Activated T-helper 2 cell treated with anti-CD3 and anti-CD28 coated beads, Interferon-gamma antibody, Interleukin-2, Interleukin-4, amounts not matched to agents 10 μg/mL and 5 μg/mL and 100 μg/mL, durations not matched to agents 14 hours and 24 hours and 36 hours (primary cell): ENCODE measurements at places on chromosomes 6 and 20. TPM values are rescaled to one million over a fixed set of nuclear protein-coding genes. Genes with fewer than 3 reads are reported as not detected.

Gene MRPL18
- 96.0 and 101 TPM in 2 replicates for total RNA-seq

Gene CAP2
- not detected in 2 replicates for total RNA-seq

Gene PCK1
- not detected in 2 replicates for total RNA-seq

Gene DEFB115
- total RNA-seq, result not detected in 2 replicates

Gene TP53TG5
- not detected in 2 replicates for total RNA-seq

Gene FOXQ1
- not detected in 2 replicates for total RNA-seq

Gene OTOR
- total RNA-seq, result not detected in 2 replicates

Gene FARS2
- total RNA-seq, result 18.4 and 19.7 TPM in 2 replicates

Gene HCRTR2
- not detected in 2 replicates for total RNA-seq

Gene LHFPL5
- total RNA-seq, result not detected in 2 replicates
